ENCODE measurements at places on chromosomes 1 and 21.
A peak's percentile ranks its signal among the peaks of the same experiment; 100 is the strongest.

DNA sequence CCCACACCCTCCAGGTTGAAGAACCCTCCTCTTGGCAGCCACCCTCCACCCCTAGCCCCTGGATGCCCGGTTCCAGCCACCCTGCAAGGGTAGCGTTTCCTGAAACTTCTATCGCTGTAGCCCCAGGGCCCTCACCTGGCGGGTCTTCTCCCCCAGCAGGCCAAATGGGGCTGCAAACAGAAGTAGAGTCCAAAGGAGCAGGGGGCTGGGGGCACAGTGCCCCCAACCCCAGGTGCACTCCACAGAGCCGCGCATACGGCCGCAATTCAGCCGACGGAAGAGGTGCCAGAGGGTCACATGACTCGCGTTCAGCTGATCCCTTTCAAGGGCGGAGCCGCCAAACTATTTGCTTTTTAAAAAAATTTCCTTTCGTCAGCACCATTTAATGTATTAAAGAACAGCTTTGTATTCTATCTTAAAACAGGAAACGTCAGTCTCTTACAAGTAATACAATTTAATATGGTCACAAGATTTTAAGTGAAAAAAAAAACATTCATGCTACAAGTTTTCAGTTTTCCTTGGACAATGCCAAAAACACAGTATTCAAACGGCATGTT lies at the start of gene GLMP:
Gene GLMP (minus strand): TSS at position 289 of the 557 bp plus-strand sequence. CDS start 34 bp downstream, at position 255.
- peak within 1 kb of the TSS; percentile 75 for H3K4me3 ChIP-seq
- H3K36me3 ChIP-seq, result peaks cover 3% of the 10 kb centered on the region
- peak; percentile 91 for DNase-seq
- H3K27ac ChIP-seq, result peak within 1 kb of the TSS; percentile 60
- peaks cover 14% of the 10 kb centered on the region for H3K4me1 ChIP-seq

- H3K4me1 ChIP-seq, result no peaks in the 10 kb centered on the region
- no peak overlapping the region for H3K4me3 ChIP-seq
- no peaks in the 10 kb centered on the region for H3K36me3 ChIP-seq
- H3K27ac ChIP-seq, result no peak overlapping the region
- no peak for DNase-seq
Measured at GRCh38 chr1:223473601-223474344, 80.6 kb downstream of the CCDC185 start.

- H3K4me3 ChIP-seq, result no peak overlapping the region
- no peaks in the 10 kb centered on the region for H3K4me1 ChIP-seq
- no peaks in the 10 kb centered on the region for H3K27me3 ChIP-seq
- DNase-seq, result no peak
- no peak overlapping the region for H3K27ac ChIP-seq
- H3K36me3 ChIP-seq, result no peaks in the 10 kb centered on the region
Measured at GRCh38 chr1:23904748-23905357, 8.3 kb downstream of the CNR2 start.

DNA sequence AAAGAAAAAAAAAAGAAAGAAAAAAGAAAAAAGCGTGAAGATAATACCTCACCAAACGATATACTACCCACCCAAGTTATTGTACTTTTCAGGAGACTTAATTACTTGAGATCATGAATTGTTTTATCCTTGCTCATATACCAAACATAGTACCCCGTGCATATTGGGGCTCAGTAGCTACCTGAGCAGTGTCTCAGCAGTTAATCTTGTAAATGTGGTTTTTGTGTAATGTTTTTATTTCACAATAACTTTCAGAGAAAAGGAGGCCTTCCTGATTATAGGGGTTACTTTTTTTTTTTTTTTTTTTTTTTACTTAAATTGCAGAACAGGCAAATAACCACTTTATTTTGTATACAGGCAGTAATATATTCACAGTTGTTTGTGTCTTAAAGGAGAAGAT lies 80.3 kb downstream of the OSBPL9 start:
- DNase-seq, result no peak
- H3K36me3 ChIP-seq, result no peaks in the 10 kb centered on the region
- H3K27ac ChIP-seq, result no peak overlapping the region
- H3K27me3 ChIP-seq, result no peaks in the 10 kb centered on the region
- H3K4me1 ChIP-seq, result peaks cover 6% of the 10 kb centered on the region

DNA sequence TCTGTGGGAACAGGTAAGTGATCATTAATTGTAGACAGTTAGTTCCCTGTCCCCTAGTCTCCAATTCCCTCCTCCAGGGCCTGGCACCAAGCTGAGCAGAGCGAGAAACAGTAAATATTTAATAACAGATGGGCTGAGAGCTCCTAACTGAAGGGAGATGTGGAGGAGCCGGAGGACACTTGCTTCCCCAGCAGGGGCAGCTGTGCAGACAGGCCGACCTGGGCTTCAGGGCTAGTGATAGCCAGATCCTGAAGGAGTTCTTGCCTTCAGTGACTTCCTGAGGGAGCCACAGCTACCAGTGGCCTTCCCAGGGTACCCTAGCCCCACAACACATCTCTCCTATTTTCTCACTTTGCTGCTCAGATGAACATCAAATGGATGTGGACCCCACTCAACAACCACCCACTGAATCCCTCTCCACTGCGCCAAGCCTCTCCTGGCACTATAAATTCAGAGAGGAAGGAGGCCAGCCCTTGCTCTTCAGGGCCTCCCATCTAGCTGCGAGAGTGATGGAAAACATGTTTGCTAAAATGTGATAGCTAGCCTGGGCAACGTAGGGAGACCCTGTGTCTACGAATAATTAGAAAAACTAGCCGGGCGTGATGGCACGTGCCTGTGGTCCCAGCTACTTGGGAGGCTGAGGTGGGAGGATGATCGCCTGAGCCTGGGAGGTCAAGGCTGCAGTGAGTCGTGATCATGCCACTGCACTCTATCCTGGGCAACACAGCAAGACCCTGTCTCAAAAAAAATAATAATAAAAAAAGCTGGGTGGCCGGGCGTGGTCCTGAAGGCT lies 26.9 kb upstream of the SYNC start:
- H3K4me1 ChIP-seq, result no peaks in the 10 kb centered on the region
- DNase-seq, result no peak
- no peak overlapping the region for H3K4me3 ChIP-seq
- H3K36me3 ChIP-seq, result no peaks in the 10 kb centered on the region

All from lung (tissue), 17 donors.